Stimulated activated naive CD4-positive, alpha-beta T cell (primary cell): ENCODE measurements at places on chromosomes 7 and 10.

- DNase-seq, result no peak
Observed at GRCh38 chr7:69833964-69834363, 235.7 kb downstream of the AUTS2 start.

- DNase-seq, result no peak
Observed at GRCh38 chr10:60185421-60185820, 204.3 kb downstream of the ANK3 start.

DNA sequence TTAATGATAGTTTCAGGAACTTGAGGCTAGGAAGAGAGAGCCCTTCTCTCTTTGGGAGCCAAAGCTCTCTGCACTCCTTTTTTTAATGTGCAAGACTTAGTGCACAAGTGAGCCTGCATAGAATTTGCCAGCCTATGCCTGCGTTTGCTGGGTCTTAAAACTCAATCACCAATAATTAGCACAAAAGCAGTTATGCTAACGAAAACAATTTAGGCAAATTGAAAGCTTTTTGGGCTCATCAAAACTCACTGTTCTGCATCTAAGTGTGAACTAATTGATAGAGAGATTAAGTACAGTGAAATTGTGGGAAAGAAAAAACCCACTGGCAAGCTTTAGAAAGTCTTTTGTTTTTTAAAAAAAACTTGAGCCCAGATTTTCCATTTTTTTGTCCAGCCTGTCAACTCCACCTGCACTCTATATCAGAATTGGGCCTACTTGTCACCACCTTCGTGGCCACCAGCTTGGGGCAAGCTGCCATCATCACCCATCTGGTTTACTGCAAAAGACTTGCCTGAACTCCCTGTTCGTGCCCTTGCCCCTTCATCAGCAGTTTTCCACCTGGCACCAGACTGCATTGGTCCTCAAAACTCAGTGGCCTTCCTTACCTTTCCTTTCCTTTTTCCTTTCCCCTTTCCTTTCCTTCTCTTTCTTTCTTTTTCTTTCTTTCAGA, 37.8 kb downstream of the CRHR2 start:
- no peak for DNase-seq

GRCh38 chr7:53596230-53596629, 560.8 kb downstream of the POM121L12 start:
- DNase-seq, result no peak

- DNase-seq, result no peak
Observed at GRCh38 chr7:131521651-131522163, 34.7 kb downstream of the PODXL start.

GRCh38 chr7:73844848-73845460, 2.6 kb upstream of the METTL27 start:
- DNase-seq, result no peak

GRCh38 chr10:74738985-74739567, 87.3 kb upstream of the KAT6B start:
- DNase-seq, result peak; percentile 29

- DNase-seq, result no peak
Observed at GRCh38 chr7:129993275-129993674, 40.5 kb upstream of the UBE2H start.

DNA sequence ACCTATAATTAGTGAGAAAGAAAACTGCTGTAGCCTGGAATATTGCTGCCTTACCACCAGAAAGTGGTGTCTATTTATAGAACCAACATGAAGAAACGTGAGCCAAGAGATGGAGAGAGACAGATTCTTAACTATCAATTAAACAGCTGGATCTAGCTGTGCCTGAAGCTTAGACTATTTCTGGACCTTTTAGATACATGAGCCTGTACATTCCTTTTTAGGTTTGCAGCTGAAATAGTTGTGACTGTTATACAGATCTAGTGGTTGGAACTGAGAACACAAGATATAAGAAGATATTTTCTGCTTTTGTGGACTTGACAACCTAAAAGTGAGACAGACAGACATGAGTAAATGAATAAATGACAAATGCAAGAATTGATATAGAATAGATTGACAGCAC, 73.4 kb downstream of the CDK14 start:
- no peak for DNase-seq

DNA sequence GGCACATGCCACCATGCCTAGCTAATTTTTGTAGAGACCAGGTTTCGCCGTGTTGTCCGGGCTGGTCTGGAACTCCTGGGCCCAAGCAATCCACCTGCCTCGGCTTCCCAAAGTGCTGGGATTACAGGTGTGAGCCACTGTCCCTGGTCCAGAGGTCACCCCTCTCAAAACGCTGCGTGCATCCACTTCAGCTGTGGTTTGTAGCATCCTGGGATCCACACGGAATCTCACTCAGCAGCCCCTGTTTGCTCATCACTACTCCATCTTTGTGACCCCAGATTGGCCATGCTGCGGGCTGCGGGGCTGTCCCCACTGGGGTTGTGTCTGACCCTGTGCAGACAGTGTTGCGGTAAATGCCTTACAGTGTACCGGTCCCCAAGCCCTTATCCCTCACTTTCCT, 3.5 kb downstream of the INPP5A start:
- no peak for DNase-seq

DNA sequence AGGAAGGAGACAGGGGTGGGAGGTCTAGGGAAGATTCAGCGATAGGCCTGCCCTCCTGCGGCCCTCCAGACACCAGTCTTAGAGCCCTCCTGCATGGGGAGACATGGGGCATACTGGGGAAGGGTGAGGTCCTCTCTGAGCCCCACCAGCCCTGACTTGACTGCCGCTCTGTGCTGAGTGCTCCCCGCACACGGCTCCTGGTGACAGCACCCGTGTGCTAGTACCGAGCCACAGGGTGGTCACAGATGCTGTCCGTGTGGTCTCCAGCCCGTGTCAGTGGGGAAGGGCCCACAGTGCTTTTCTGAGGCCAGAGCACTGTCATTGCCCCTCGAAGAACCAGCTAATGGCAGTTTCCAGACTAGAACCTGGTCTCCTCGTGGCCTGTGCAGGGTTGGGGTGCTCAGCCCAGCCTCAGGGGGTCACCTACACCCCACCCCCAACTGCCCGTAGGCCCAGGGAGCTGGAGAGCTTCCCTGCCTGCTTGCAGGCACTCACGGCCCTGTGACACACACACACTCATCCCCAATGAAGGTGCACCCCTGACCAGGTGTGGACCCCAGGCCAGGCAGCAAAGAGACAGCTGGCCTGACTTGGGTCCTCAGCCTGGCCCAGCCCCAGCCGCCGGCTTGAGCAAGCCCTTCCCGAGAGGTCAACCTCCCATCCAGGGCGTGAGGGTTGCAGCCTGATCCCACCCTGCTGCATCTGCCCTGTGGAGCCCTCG, 86.0 kb upstream of the RET start:
- DNase-seq, result no peak

DNA sequence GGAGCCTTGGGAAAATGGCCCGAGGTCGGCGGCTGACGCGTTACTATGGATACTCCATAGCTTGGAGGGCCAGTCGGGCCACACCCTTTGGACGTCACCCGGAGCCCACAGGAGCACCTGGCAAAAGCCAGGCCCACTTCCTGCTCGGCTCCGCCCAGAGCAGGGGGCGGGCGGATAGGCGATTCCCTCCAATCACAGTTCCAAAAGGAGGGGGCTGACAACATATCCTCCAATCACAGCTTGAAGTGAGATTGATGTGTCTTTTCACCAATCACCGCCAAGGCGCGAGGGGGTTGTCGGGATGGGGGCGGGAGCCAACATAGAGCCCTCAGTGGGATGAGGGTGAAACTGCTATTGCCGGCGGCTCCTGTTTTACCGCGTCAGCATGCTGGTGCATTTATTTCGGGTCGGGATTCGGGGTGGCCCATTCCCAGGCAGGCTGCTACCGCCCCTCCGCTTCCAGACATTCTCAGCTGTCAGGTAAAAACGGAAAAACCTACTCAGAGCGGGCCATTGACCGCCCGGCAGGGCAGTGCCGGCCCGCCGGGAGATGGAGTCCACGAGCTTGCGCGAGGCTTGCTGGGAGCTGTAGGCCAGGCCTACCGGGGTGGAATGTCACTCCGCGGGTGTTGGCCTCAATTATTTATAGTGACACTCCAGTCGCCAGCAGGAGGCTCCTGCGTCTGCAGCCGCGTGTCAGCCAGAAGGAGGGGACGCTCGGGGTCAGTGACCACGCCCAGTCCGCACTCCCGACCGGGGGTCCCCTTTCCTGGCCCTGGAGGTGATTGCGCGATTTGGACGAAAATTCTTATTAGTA, at the start of gene ABCB8:
Gene ABCB8, plus strand, starts transcription at position 320 of the 817 bp plus-strand sequence. Its CDS starts 66 bp downstream, at position 386.
- DNase-seq, result peak; percentile 98

DNA sequence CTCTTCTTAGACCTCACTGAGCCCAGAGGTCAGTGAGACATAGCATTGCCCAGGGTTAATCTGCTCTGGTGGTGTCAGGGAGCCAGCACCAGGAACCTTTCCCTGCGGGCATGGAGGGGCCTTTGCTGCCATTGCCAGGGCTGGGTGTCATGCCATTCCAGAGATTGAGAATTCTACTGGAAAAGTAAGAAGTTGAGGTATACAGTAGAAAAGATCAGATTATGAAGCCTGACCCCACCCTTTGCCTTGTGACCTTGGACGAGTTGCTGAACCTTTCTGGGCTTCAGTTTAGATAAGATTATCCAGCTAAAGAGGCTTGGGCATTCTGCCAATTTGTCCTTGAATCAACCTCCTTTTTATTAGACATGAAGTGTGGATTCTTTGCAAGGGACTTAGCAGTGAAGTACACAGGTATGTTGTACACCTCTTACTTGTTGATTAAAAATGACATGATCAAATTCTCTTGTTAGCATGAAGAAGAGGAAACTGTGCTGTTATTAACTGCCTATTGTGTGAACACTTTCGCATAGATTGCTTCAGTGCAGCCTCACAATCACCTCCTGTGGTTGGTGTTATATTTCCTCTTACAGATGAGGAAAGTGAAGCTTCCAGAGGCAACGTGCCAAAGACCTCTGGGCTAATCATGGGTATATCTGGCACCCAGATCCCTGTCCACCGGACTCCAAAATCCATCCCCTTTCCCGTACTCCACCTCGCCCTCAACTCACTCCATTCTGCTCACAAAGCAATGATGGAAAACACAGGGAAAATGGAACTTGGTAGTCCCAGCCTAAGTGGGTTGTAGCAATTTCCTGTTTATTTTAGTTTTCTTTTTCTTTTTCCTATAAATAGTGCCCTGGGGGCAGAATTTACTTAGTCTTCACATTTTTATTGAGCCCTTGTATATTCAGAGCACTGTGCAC, 151.3 kb downstream of the CAMK1D start:
- no peak for DNase-seq

DNA sequence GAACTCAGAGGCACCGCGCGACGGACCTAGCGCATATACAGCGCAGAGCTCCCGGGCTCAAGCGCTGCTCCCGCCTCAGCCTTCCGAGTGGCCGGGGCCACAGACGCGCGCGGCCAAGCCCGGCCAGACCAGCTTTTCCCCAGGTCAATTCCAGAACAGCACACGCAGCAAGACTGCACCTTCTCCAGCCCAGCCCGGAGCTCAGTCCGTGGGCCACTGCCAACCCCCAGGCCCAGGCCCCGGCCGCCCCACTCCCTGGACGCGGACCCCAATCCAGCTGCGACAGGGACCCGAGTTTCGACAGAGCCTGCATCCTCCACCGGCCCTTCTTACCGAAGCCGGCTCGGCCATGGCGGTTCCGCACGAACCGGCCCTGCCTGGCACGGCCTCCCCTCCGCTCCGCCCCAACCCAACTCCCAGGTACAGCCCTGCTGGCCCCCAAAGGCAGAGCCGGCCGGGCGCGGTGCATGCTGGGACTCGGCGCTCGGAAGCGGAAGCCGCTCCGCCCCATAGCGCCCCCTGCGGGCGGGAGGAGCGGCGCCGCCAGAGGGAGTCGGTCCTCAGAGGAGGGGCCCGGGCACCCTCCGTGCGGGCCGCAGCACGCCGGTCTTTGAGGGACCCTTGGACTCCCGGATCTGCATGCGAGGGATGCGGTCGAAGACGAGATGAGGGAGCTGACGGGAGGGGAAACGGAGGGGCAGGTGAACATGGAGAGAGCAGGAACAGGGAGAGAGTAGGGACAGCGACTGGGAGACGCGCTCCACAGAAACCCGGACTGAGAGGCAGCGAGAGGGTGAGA, at the start of gene ZNF425:
Gene ZNF425, minus strand, starts transcription at position 462 of the 799 bp plus-strand sequence. Its CDS starts 111 bp downstream, at position 351.
- peak; percentile 92 for DNase-seq

DNA sequence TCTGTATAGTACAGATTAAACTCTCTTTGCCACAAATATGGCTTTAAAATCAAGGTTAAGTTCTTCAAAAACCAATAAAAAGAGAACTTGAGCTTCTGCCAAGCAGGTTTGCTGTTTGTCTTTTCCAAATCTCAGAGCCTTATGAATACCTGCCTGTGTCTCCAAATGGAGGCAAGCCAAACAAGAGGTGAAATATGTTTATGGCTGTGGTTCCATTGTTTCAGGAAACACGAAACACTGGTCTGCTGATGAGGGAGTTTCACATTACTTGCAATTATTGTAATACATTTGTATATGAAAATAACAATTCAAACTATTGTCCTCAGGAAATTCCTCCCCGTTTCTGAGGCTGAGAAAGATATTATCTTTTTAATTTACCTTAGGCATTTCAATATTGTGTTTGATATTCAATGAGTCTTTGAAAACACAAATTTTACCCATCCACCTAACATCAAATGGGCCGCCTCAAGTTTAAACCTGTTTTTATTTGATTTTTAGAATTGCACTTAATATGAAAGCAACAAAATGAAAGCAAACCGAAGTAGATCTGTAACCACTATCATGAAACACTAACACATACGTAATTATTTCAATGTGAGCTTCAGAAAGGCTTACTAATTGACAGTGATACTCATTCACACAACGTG, 359.3 kb downstream of the HGF start:
- DNase-seq, result no peak
